ENCODE measurements at places on chromosomes 4 and X. TPM values are rescaled to one million over a fixed set of nuclear protein-coding genes. Genes with fewer than 3 reads are reported as not detected.

DNA sequence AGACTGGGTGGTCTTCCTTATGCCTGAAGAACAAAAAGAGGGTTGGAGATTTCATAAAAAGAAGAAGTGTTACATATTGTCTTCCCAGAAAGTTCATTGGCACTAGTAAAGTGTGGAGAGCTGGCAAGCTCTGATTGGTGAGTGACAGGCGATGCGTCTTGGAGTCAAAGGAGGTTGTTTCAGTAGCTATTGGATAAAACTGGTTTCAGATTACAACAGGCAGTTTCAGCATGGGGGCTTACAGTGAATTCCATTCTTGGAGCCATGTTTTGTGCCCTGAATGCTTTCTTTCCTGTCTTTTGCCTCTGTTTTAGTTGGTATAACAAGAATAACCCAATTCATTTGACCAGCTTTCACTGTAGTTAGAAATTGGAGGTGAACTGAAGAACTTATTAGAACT is 750.5 kb downstream of the ADGRL3 start:
- H3K36me3 ChIP-seq = no peaks in the 10 kb centered on the region
- no peaks in the 10 kb centered on the region for H3K4me1 ChIP-seq
- H3K27ac ChIP-seq = no peak overlapping the region
- H3K4me3 ChIP-seq = no peak overlapping the region
- H3K27me3 ChIP-seq = no peaks in the 10 kb centered on the region

DNA sequence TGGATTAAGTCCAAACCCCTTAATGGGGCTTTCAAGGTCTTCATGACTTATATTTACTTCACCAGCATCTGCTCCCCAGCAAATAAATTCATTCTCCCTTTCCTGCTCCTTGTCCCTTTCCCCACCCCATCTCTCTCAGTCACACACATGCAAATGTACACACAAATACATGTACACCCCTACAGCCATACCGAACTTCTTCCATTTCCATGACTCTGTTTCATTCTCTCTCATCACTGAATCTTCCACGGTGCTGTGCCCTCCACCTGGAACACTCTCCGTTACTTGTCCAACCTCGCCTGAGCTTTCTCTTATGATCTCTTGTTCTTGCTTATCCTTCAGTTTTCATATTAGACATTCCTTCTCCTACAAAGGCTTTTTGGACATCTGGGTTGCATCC is 22.0 kb upstream of the RPA4 start:
- no peak overlapping the region for H3K27ac ChIP-seq
- H3K36me3 ChIP-seq = no peaks in the 10 kb centered on the region
- H3K27me3 ChIP-seq = no peaks in the 10 kb centered on the region
- DNase-seq = no peak

DNA sequence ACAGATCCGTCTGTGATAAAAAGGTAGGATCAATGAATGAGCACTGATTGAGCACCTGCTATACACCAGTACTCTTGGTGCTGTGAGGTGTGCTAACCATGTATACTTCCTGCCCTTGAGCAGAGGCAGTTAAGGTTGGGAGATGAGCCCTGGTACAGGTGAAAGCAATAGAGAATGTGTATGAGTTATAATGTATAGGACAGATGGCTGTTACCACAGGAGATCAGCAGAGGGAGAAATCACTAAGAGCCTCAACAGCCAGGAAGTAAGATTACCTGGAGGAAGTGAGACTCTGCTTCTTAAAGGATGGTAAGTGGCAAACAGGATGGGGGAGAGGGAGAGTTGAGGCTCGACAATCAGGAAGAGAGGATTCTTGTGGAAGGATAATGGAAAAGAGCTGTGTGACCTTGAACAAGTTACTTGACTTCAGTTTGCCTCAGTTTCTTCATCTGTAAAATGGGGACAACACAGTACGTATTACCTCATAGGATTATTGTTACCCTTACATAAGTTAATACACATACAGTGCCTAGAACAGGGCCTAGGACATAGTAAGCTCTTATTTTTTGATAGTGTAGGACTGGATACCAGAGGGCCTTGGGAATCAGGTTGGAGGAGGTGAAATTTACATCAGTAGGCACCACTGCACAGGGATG is 9.1 kb downstream of the CXCR3 start:
- no peaks in the 10 kb centered on the region for H3K4me1 ChIP-seq
- DNase-seq = no peak
- no peak overlapping the region for H3K4me3 ChIP-seq
- no peak overlapping the region for H3K27ac ChIP-seq
- H3K36me3 ChIP-seq = peaks cover 13% of the 10 kb centered on the region

- no peak for DNase-seq
- no peaks in the 10 kb centered on the region for H3K27me3 ChIP-seq
- H3K4me1 ChIP-seq = no peaks in the 10 kb centered on the region
- no peaks in the 10 kb centered on the region for H3K36me3 ChIP-seq
- H3K4me3 ChIP-seq = no peak overlapping the region
These were observed 318.6 kb upstream of the FAT1 start for GRCh38 chr4:187042251-187042650.

DNA sequence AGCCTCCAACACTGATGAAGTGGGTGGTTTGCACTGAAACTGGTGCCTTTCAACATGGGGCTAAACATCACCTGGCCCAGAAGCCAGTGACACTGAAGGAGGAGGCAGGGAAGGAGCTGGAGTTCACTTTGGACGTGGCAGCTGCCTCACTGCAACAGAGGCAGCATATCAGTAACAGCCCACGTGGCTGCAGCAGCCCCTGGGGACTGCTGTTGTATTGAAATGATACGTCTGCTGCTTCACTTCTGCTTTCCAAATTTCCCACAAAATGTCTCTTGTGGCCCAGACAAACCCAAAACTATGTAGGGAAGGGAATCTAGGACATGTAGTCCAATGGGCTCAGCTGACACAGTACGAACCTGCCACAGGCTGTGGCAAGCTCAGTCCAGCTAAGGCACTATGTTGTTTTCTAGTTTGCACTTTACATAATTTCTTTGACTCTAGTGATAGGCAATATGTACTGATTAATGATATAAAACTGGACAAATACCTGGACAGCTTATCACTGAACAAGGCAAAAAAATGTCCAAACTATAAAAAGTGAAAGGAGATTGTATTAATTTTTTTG is 84.7 kb upstream of the RAPGEF2 start:
- no peak overlapping the region for H3K4me3 ChIP-seq
- no peaks in the 10 kb centered on the region for H3K27me3 ChIP-seq
- H3K4me1 ChIP-seq = peaks cover 11% of the 10 kb centered on the region
- no peaks in the 10 kb centered on the region for H3K36me3 ChIP-seq

DNA sequence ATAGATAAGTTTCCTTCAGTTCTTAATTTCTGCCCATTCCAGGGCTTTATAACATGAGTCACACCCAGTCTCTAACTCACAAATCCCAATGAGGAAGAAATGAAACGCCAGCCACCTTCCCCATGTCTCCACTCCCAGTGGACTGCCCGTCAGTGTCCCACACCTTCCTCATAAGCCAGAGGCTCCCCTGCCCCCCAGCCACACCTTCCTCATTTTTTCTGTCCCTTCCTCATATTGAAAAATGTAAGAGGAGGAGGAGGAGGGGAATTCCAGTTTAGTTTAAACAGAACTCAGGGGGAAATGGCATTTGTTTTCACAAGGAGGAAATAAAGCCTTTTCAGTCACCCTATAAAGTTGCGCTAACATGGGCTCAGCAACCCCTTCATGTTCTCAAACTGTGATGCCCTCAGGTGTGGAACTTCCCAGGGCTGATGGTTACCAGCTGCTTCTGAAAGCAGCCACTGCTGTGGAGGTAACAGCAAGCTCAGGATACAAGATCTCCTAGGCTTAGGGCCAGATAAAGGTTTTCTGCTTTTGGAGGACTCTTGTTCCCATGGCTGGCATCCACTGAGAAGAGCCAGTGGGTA is 97.8 kb downstream of the PARM1 start:
- DNase-seq = no peak
- peaks cover 19% of the 10 kb centered on the region for H3K36me3 ChIP-seq
- H3K27ac ChIP-seq = peak overlapping the region; percentile 47
- H3K27me3 ChIP-seq = no peaks in the 10 kb centered on the region
- H3K4me1 ChIP-seq = peaks cover 67% of the 10 kb centered on the region

DNA sequence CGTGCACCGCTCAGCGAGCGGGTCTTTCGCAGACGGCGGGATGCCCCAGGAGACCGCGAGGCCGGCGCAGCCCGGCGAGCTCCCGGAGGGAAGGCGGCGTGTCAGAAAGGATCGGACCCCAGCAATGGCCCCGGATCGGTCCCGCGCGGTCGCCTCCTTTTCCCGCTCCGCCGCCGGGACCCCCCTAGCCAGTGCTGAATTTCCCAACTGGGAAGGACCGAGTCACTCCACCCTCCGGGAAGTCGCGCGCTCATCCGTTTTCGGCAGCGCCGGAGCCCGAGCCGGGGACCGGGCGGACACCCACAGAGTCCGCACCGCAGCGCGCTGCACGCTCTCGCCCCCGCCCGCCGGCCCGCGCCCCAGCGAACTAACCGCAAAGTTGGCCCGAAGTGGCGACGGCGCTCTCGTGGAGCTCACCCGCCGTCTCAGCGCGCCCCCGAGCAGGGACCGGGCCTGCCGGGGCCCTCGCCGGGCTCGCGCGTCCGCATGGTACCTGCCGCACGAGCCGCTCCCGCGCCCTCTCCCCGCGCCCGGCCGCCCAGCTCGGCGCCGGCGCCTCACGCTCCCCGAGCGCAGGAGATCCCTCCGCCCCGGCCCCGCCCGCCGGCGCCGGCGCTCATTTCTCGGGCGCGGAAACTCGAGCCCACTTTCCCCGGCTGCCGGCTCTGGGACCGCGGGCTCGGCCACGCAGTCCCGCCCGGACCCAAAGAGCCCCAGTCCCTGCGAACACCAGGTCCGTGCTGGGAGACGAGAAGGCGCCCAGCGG is at the start of gene FAT1:
TSS of gene FAT1 (minus strand) at position 565 of the 766 bp plus-strand sequence. CDS start 14,029 bp downstream, outside the sequence.
- no peaks in the 10 kb centered on the region for H3K4me1 ChIP-seq
- no peaks in the 10 kb centered on the region for H3K36me3 ChIP-seq
- H3K27ac ChIP-seq = no peak within 1 kb of the TSS
- H3K27me3 ChIP-seq = no peaks in the 10 kb centered on the region
- no peak for DNase-seq

- no peak for DNase-seq
- no peak overlapping the region for H3K27ac ChIP-seq
- no peak overlapping the region for H3K4me3 ChIP-seq
- no peaks in the 10 kb centered on the region for H3K4me1 ChIP-seq
- H3K27me3 ChIP-seq = no peaks in the 10 kb centered on the region
These were observed 111.7 kb upstream of the PDHA2 start for GRCh38 chr4:95728145-95728544.

DNA sequence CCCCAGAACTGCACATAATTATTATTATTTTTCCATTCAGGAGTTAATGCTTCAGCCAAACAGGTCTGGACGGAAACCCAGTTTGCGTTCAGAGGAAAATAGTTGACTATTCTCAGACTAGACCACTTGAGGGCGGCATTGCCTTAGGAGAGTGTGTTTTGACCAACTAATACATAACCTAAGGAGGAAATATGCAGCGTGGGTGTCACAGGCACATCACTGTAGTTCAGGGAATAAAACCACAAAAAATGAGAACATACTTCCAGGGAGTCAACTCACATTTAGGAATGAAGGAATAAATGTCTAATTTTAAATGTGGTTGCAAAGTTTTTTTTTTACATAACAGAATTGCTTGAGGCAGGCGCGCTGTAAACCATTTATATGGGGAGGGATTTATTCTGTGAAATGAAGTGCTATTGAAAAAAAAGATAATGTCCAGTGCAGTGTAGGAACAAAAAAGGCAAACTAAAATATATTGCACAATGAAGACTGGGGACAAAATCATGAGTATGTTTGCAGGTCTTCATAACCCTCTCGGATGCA is 93.3 kb downstream of the SYNPO2 start:
- no peak overlapping the region for H3K27ac ChIP-seq
- DNase-seq = peak; percentile 85
- no peak overlapping the region for H3K4me3 ChIP-seq
- H3K36me3 ChIP-seq = no peaks in the 10 kb centered on the region

DNA sequence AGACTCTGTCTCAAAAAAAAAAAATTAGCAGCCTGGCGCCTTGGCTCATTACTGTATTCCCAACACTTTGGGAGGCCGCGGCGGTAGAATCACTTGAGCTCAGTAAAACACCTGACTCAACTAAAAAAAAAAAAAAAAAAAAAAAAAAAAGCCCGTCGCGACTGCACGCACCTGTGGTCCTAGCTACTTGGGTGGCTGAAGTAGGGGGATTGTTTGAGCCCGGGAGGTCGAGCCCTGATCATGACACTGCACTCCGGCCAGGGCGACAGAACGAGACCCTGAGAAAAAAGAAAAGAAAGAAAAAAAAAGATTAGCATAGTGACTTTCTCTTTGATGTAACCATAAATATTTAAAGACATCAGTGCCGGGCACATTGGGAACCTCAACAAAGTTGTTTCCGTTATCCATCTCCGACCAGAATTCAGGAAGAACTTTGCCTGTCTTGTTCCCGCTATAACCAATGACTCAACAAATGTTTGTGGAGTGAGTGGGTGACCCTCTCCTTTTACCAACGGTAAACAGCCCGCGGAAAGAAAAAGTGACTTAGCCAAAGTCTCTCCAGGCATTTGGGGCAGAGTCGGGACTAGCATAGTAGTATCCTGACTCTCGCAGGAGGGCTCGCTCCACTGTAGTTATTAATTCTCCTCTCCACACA is 553 bp upstream of the MED28 start:
- H3K4me3 ChIP-seq = peak overlapping the region; percentile 92
- peak; percentile 43 for DNase-seq
- no peaks in the 10 kb centered on the region for H3K27me3 ChIP-seq
- peaks cover 9% of the 10 kb centered on the region for H3K36me3 ChIP-seq

DNA sequence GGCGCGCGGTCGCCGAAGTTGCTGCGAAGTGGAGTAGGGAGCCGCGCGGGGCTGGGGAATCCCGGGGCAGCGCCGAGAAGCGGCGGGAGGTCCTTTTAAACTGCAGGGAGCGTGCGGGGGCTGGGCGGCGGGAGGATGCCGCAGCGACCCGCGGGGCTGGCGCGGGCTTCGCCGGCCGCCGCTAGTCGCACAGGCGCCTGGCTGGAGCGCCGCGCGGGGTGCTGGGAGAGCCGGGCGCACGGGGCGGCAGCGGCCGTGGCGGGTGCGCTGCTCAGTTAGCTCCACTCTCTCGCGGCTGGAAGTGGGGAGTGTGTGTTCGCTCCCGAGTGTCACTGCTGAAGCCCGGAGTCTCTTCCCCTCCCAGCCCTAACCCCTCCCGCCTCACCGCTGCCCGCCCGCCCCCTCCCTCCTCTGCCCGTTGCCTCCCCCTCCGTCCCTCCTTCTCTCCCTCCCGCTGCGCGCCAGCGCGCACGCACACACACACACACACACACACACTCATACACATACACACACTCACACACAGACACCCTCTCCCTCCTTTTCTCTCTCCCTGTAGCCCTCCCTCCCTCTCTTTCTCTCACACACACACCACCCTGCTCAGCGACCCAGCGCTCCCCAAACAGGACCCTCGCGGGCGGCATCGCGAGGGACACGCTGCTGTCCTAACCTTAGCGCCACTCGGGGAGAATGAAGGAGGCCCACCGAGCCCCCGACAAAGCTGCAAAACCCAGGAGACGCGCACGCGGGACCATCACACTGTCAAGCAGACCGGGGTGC is at the start of gene NDNF:
TSS of gene NDNF (minus strand) at position 312 of the 780 bp plus-strand sequence. CDS start 26,698 bp downstream, outside the sequence.
- no peaks in the 10 kb centered on the region for H3K36me3 ChIP-seq
- H3K4me1 ChIP-seq = no peaks in the 10 kb centered on the region
- DNase-seq = no peak
- no peak within 1 kb of the TSS for H3K4me3 ChIP-seq
- no peak within 1 kb of the TSS for H3K27ac ChIP-seq

GCNA gene
- total RNA-seq = 5.4 TPM

TMEM255A gene
- 0.87 TPM for total RNA-seq

Measured in Karpas-422 (cell line).